GM12892 (cell line): ENCODE measurements at places on chromosomes 4 and X.

DNA sequence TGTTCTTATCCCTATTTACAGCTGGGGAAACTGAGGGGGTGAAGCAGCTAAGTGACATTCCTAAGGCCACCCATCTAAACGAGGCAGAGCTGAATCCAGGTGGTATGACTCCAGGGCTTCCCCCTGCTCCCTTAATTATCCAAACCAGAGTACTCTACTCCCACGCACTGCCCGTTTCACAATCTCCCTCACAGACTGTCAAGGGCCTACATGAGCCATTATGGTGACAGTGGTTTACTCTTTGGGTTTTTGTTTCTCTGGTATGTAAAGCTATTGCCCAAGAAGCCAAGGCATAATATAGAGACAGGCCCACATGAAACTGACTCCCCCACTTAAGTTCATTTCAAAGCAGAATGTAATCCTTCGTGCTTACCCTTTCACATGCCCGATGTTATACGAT lies 95.1 kb downstream of the NHS start:
- no peak for DNase-seq

- DNase-seq = no peak
Measured at GRCh38 chr4:101415962-101416361, 68.6 kb upstream of the PPP3CA start.

GRCh38 chrX:37860721-37861120 lies 13.3 kb upstream of the DYNLT3 start:
- no peak for DNase-seq

DNA sequence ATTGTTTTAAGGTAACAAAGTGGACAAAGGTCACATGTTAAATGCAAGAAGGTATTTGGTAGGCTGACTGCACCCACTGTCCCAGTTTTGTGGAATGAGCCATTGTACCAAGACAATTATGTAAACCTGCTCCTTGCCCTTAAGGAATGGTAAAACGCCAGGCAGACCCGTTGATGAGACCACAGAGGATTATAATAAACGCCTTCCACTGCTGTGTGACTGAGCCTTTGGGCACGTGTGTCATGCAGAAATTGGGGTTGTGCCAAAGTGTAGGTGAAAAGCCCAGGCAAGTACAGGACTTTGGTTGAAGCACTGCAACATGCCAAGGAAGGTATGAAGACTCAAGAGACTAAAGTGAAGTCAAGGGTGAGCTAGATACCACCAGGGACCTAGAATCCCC lies 59.7 kb downstream of the LRRC66 start:
- DNase-seq = no peak

- DNase-seq = no peak
Measured at GRCh38 chr4:167906851-167907250, 185.5 kb upstream of the ANXA10 start.

DNA sequence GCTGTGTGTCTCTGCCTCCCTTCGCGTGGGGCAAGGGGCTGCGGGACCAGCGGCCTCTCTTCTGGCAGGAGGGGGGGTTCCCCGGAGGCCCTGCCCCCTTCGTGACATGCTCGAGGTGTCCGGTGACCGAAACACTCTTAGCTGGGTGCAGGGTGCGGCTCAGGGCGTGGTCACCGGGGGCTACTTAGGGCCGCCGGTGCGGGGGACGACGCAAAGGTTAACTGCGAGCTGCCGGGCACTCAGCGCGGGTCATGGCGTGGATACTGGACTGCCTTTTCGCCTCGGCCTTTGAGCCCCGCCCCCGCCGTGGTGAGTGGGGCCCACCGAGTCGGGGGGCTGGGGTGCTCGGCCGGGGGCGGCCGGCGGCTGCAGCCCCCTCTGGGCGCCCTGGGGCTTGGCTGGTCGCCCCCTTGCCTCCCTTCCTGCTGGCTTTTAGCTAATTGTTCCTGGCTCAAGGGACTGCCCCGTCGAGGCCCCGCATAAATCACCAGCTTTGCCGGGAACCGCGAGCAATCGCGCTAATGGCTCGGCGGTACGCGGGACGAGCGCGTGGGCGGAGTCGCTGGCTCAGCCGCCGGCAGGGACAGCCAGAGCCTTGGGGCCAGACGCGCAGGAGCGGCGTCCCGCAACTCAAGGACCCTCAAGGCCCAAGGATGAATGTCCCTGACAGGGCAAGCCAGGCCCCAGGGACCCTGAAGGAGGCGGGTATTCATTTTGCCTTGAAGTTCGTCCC lies at the start of gene ARHGAP36:
ARHGAP36 (plus strand) TSS at position 211 of the 733 bp plus-strand sequence. CDS start 23,320 bp downstream, outside the sequence.
- no peak for DNase-seq

- no peak for DNase-seq
Measured at GRCh38 chr4:6109842-6110560, 90.3 kb downstream of the JAKMIP1 start.

DNA sequence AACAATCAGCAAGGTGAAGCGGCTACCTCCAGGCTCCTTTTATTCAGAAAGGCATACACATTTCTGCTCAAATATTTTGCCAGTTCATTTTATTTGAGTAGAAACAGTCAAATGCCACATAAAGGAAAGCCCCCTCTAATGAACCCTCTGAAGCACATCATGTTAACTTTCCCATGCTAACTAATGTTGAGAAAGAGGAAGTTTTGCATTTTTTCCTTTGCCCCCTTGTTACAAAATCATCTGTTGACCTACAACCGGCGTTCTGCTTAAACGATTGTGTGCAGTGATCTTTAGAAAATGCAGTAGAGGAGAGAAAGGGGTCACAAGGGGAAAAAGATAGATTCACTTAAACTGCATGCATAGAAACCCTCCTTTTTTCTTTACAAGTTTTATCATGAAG lies 25.2 kb upstream of the ATXN3L start:
- no peak for DNase-seq

- no peak for DNase-seq
Measured at GRCh38 chrX:12245650-12246645, 107.7 kb downstream of the FRMPD4 start.

GRCh38 chr4:69896530-69897116 lies 34.2 kb upstream of the CSN1S1 start:
- no peak for DNase-seq

GRCh38 chr4:91298156-91298700 lies 1005.5 kb upstream of the GRID2 start:
- DNase-seq = no peak

- DNase-seq = no peak
Measured at GRCh38 chrX:28189011-28189410, 207.8 kb upstream of the DCAF8L1 start.

DNA sequence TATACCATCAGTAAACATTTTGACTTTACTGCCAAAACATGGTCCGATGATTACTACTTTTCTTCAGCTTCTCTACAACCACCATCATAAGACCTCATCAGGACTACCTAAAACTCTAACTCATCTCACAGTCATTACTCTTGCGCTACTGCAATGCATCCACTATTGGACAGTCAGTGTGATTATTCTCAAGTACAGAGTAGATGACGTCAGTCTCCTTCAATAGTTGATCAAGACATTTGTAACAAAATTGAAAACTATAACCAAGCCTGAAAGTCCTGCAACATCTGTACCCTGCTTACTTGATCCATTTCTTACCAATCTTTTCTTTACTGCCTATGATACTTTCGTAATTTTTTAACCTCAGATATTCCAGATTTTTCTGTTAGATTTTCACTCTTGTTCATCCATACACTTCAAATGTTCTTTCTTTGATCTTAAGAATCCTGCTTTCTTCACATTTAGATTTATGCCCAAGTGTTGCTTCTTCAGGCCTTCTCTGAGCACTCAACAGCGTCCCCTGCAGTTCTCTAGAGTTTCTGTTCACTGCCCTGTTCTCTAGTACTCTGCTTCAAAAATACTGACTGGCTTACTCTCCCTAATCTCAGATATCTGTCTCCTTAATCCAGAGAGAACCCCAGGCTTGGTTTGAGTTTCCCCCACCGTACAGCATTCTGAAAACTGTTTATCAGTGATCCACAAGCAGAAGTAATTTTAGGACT lies 1517.6 kb downstream of the STIM2 start:
- no peak for DNase-seq

DNA sequence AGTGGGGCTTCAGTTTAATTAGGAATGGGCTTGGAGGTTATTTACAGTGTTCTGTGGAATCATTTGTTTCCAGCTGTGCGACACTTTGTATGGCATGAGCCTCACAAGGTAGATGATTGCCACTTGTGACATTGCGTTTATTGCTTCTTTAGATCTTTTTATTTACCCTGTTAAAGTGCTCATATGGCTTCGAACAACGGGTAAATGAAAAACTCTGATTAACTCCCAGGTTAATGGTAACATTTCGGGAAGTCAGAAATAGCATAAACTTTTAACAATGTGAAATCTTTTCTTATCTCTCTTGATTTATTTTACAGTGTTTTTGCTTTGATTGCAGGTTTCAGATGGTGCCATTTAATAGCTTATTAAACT lies 494.3 kb downstream of the IDS start:
- no peak for DNase-seq

DNA sequence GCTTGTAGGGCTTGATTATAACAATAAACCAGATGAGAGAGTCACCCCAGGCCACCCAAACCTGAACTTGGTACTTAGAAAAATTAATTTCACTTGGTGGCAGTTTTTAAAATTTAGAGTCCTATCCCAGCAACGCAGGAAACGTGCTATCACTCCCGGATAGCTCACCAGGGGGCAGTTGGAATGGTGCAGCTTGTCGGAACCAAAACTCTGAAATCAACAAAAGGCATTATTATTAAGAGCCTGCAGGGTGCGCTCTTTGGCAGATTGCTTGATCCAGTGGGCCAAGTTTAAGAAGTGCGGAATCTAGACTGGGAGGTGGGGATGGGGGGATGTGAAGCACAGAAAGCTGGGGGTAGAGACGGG lies 2.4 kb downstream of the FRAS1 start:
- no peak for DNase-seq

GRCh38 chr4:6093671-6094070 lies 75.4 kb upstream of the C4orf50 start:
- DNase-seq = no peak

DNA sequence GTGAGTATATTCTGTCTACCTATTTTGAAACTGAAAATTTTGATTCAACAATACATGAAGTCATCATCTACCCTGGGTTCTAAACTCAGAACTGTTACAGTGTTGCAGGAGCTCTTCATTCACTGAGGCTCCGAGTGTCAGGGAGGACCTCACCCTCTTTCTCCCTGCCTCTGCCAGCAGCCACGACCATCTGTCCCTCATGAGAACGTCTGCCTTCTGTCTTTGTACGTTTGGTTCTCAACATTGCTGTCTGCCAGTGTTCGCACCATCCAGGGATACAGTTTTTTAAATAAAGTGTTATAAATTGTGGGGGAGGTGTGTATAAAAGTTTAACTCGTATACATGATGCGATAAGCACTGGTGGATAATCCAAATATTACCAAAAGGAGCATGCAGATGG lies 55.5 kb downstream of the TRAPPC11 start:
- DNase-seq = no peak

- no peak for DNase-seq
Measured at GRCh38 chr4:33218238-33218637, 2498.1 kb downstream of the PCDH7 start.

DNA sequence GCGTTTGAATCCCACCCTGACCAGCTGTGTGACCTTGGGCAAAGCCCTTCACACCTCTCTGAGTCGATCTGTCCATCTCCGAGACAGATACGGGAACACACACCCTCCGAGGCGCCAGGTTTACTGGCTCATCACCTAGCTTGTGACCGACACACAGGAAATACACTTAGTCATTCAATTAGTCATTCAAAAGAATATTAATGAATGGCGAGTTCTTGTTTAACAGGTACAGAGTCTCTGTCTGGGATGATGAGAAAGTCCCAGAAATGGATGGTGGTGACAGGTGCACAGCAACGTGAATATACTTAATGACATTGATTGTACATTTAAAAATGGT lies 80.6 kb downstream of the PPP2R2C start:
- no peak for DNase-seq

DNA sequence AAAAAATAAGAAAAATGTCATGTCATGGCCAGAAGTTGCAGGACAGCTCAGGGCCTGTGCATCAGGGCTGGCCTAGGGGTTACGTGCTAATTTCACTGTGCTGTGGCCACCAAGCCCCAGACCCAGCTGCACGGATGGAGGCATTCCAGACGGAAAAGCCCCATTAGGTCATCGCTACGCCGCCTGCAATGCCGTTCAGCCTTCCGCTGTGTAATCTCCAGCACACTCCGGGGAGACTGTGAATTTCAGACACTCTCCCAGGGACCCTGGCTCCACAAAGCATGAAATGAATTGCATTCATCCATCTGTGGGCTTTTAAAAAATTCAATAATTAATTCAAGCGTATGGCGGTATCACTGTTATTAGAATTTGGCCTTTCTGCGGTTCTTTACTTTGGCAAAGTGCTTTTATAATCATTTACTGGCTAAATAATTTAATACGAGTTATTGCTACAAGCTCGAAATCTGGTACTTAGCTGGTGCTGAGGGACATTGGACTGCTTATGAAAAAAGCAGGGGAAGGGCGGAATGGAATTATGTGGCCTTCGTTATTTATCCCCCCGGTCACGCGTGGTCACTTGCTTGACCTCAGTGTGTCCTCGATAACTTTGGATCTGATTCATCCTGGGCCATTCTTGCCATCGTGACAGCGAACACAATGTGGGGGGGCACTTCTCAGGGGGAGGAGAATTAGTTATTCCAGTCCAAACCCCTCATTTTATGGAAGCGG lies 9.0 kb upstream of the NSG1 start:
- DNase-seq = no peak

DNA sequence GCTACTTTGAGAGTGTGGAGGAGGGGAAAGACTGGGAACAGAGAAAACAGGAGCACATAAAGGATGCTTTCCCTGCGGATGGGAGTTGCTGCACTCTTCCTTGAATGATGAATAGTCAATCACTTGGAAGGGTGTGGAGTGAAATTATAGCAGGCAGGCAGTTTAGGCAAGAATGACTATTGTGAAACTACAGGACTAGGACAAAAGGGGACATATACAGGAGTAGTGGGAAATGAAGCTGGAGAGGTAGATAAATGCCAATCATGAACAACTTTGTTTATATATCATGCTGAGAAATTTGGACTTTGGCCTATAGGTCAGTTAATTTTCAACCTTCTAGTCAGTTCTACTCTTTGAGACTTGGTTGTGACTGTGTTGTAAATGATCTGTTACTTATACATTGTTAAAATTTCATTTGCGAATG lies 76.9 kb downstream of the PAQR3 start:
- no peak for DNase-seq

DNA sequence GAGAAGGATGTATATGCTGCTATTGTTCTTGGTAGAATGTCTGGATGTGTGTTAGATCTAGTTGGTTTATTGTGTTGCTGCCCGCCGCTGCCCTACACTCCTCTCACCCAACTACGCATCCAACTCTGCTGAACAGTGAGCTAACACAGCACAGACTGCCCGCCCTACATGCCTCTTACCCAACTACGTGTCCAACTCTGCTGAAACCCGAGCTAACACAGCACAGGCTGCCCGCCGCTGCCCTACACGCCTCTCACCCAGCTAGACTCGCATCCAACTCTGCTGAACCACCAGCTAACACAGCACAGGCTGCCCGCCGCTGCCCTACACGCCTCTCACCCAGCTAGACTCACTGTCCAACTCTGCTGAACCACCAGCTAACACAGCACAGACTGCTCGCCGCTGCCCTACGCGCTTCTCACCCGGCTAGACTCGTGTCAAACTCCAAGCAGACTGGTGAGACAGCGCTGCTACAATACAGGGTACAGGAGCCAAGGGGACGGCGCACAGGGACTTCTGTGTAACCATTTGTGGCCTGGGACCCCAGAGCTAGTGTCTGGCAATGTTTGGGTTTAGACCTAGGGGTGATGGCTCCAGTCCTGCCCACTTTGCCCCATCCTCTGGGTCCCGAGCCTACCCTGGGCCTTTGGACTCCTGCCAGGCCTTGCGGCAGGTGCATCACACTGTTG lies 11.6 kb upstream of the CTBP1 start:
- DNase-seq = no peak
